GM12864 (cell line): ENCODE measurements at places on chromosomes 5 and 9.

GRCh38 chr9:122205176-122205575, 23.6 kb downstream of the LHX6 start:
- no peak for DNase-seq

DNA sequence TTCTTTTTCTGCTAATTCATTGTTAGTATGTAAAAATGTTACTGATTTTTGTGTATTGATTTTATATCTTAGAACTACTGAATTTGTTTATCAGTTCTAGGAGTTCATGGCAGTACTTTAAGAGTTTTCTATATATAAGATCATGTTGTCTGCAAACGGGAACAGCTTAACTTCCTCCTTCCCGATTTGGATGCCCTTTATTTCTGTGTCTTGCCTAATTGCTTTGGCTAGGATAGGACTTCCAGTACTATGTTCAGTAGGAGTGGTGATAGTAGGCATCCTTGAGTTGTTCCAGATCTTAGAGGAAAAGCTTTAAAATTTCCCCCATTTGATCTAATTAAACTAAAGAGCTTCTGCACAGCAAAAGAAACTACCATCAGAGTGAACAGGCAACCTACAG, 20.1 kb downstream of the RCL1 start:
- DNase-seq, result no peak

DNA sequence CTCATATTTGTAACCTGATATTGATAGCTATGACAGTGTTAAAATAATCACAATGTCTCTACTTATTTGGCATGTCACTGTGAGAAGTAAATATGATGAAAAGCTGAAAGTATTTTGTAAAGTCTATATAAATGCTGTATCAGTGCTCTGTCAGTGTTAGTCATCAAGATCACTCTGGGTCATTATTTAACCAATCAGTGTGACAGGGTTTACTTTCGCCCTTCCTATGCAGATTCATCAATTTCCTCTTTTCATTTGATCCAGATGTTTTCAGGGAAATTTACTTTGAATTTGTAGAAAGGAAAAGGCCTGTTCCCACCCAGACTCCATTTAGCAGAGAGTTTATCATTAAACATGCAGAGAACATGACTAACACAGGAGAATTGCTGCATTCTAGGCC, 9.9 kb upstream of the PCSK5 start:
- no peak for DNase-seq

DNA sequence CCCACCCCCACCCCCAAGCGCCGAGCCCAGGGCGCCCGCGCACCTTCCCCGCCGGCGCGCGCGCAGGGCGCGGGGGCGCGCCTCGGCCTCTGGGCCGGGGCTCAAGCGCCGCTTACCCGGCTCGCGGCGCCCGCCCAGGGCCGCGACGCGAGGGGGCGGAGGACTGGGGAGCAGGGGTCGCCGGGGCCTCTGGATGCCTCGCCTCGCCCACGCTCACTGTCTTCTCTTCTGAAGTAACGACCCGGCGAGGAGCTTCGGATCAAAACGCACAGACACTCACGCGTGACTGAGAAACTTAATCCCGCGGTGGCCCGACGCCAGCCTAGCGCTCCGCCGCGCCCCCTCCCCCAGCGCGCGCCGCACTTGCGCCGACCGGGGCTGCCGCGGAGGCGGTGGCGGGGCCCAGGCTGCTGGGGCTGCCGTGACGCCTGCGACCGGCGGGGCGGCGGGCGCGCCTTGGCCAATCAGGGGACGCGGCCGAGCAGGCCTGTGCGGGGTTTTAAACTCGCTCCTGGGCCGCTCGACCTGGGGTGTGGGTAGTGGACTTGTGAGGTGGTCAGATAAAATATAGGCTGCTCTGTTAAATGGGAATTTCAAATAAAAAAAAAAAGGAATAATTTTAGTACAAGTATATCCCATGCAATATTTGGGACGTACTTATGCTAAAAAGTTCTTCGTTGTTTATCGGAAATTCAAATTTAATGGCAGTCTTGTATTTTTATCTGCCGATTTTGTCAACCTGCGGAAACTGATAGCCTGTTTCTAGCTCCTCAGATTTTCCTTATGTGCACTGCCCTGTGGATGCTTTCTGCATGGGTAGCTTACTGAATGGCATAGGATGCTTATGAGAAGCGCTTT, at the start of gene MPDZ:
Gene MPDZ, minus strand, starts transcription at position 409 of the 858 bp plus-strand sequence. CDS start 29,377 bp downstream, outside the sequence.
- DNase-seq, result no peak

DNA sequence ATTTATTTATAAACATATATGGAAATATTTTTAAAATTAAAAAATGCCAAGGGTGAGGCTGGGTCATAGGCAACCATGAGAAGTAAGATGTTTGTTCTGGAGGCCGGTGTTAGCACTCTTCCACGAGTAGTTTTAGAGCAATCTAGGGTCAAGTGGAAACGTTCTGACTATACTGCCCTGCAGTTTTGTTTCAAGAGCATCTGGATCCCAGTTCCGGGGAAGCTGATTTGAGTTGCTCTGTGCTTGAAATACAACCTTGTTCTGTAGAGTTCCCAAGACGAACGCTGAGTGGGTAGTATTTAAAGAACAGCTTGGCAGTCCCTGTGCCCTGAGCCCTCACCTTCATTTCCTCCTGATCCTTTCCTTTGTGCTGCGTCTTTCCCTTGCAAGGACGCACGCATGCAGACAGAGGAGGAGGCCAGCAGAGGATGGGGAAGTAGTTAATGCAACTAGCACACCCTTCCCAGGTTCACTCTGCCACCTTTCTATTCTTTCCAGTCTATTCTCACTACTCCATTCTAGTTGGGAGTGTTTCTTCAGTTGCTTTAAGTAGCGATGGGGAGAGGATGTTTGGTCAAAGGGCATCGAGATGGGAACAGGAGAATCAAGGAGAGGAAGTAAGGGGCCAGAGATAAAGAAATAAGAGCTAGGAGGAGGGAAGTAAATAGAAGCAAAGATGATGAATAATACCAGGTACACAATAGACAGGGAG, 68.3 kb upstream of the ZSWIM6 start:
- no peak for DNase-seq

GRCh38 chr9:87667164-87667738, 58.7 kb upstream of the CTSL start:
- DNase-seq, result no peak

- no peak for DNase-seq
These were observed 24.7 kb downstream of the PHF2 start for GRCh38 chr9:93601063-93601462.

GRCh38 chr5:150075806-150076205, 10.5 kb downstream of the CSF1R start:
- no peak for DNase-seq

- DNase-seq, result no peak
These were observed 212.9 kb upstream of the RASA1 start for GRCh38 chr5:87054821-87055220.

DNA sequence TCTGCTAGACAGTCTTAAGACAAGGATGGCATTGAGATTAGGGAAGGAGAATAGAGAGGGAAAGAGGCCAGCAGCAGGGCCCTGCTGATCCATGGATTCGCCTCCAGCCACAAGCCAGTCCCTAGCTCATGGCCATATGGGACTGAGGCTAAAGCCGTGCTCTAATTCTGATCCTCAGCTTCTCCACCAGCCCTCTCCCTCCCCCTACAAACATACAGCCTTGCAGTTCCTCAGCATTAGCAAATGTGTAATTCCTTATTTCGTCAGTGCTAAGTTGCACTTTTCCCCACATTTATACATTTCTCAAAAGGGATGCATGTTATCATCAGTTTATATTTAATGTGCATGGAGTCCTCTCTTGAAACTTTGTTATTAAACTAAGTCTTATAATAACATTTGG, 34.8 kb downstream of the ZNF462 start:
- no peak for DNase-seq

- no peak for DNase-seq
These were observed 43.9 kb downstream of the P4HA2 start for GRCh38 chr5:132183723-132184122.
